ENCODE measurements at places on chromosomes 5 and 9.

DNA sequence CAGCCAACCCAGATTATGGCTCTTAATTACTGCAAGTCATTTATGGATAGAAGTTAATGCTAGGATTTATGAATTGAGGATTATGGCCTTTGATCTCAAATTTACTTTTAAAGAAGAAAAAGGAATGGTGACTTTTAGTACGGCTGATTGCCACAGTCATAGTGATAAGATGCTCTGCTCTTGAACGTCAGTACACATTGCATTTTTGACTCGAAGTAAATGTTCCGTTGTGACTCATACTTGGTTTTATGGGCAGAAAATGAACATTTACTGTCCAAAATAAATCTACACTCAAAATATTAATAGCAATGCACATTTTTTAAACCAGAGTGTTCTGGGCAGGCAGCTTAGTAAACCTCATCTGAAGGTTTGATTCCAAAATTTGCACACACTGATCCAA lies 830 bp downstream of the ADAMTSL1 start:
- no peak for DNase-seq

- no peak for DNase-seq
These were observed 3.8 kb upstream of the GGTA1 start for GRCh38 chr9:121503444-121503843.

- no peak for DNase-seq
These were observed 620.7 kb upstream of the ARRDC3 start for GRCh38 chr5:92003806-92004205.

DNA sequence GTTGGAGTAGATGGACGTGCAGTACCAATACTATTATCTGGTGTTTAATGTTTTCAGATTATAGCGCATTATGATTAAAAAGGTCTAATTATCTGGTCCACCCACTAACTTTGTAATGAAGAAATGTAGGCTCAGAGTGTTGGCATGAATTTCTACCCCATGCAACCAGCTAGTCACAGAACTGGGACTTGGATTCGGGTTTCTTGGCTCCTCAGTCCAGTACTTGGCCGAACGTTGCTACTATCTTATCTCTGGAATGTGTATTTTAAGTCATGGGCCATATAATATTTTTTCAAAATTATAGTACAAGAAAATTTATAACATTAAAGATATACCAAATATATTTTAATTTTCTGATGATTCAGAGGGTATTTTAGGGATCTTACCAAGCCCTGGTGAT lies 657.5 kb upstream of the DMAC1 start:
- no peak for DNase-seq

DNA sequence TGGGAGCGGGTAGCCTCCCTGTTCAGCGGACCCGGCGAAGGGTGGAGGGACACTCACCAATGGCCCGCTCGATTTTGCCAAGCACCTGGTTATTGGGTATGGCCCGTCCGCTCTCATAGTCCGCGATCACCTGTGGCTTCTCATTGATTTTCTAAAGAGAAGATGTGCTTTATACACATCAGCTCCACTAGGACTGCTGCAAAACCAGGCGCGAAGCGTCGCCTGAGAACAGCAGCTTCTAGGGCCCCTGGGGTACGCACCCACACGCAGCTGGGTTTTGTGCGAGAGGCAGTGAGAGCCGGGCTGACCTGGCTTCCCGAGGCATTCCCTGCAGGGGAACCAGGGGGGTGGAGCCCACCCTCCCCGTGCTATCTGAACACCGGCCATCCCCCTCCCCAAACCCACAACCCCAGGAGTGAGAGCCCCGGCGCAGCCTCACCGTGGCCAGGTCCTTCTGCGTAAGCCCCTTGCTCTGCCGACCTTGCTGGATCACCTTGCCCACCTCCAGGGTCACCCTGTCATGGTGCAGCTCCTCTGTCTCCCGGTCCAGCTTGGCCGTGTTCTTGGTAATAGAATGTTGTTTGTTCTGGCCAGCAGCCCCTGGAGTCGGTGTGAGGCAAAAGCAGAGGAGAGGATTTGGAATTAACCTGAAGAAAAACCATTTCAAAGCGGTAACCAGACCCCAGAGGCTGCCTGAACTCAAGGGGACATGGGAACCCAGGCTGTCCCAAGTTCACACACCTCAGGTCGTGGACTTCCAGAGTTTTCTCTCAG lies 3.1 kb downstream of the EDF1 start:
- DNase-seq: no peak

GRCh38 chr5:147727200-147727599 lies 55.3 kb downstream of the JAKMIP2 start:
- no peak for DNase-seq

DNA sequence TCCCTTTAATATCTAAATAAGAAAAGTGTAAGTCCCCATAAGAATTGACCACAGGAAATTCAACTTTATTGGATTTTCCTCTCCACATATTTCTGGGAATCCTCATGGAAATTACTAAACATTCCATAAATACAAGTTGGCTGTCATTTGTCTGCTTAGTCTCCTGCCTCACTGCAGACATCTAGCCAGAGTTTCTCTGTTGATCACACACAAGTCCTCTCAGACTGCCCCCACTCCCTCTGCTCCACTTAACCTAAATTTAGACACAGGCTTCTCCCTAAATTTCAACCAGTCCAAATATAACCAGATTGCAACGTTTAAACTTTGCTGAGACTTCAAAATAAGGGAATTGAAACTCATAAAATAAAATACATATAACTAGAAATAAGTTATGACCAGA lies 982.1 kb downstream of the DTWD2 start:
- DNase-seq: no peak

GRCh38 chr5:119742311-119742710 lies 113.0 kb downstream of the FAM170A start:
- no peak for DNase-seq

DNA sequence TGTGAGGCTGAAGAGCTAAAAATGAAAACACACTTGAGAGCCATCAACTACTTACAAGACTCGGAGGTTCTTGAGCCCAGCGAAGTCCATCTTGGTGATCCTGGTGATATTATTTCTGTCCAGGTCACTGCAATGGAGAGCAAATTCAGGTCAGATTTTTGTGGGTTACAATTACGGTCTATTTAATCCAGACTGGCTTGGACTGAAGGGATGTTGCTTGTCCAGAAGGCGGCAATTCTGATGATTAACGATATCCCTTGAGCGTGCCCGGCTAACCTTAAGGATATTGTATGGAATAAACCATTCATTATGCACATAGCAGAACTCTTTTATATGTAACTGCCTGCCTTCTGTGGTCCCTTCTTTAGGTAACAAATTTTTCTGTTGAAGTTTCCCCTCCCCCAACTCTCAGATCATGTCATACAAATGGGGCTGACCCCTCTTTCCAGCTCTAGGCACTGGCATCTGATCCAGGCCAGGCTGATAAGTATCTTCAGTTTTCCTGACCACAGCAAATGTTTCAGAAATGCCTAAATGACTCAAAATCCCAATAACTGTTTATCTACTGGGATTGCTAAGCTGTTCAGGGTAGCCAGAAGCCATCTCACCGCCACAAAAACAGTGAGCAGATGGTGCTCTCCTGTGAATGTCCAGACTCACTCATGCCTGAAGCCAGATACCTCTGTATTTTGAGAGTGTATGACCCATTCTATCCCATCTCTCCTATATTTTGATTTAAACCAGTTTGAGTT lies 49.4 kb downstream of the SLIT3 start:
- no peak for DNase-seq

- DNase-seq: no peak
These were observed 1.4 kb downstream of the IL9 start for GRCh38 chr5:135894276-135894675.

DNA sequence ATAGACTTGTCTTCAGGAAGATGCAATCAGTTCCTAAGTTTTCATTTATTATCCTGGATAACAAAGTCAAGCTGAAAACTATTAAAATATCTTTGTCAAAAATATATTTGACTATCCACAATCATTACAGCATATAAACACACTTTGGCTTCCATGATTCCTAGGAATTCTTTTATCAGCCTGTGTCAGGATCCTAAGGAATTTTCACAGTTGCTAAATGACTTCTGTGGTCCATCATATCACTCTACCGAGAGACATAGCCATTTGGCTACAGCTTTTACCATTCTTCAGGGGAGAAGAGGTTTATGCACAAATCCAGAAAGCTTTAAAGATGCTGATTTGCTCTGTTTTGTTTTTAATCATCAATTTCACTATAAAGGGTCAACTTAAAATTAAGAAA lies 128.3 kb downstream of the MLLT3 start:
- DNase-seq: no peak

GRCh38 chr5:53001541-53001940 lies 12.4 kb downstream of the ITGA2 start:
- DNase-seq: no peak

DNA sequence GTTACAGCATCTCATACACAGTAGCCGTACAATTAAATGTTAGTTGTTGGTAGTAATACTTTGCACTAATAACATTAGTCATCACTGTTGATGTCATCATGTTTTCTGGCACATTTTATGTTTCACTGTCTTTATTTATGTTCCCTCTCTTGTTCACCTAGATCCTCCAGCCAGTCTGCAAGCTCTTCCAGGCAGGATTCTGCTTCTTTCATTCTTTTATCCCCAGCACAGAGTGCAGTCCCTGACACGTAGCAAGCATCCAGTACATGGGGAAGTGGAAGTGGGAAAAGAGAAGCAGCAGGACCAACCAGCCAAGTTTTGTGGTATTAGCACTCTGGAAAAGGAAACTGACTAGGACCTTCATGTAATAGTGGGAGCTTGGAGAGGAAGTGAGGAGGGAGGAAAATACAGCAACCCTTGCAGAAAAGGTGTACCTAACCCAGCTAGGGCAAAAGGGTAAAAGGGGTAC lies 89.7 kb upstream of the SLC44A1 start:
- DNase-seq: no peak

DNA sequence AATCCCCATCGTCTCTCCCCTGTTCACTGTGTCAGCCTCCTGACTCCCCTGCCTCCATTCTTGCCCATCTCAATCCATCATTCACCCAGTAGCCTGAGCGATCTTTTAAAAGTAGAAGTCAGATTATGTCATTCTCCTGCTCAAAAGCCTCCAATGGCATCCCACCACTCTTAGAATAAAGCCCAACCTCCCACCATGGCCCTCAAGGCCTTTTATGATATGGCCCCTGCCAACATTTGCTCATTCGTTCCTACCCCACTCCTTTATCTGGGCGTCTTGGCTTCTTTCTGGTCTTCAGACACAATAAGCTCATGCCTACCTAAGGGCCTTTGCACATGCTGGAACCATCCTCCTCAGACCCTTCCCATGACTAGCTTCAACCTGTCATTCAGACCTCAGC lies 35.5 kb upstream of the KCNMB1 start:
- no peak for DNase-seq

DNA sequence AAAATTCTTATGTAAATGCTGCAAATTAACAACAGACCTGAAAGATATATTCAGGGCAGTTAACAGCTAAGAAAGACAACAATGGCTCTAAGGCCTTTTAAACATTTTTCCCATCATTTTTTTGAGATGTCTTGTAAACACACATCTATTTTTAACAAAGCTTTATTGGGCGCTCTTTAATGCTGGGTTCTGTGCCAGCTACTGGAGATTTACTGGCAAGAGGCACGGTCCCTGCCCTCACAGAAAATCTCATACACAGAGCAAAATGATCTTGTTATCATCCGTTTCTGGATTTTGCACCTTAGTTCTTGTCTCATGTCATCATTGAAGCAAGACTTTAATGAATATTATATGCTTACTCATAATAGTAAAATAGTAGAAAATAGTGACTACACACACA lies 1022.3 kb upstream of the WWC1 start:
- no peak for DNase-seq

DNA sequence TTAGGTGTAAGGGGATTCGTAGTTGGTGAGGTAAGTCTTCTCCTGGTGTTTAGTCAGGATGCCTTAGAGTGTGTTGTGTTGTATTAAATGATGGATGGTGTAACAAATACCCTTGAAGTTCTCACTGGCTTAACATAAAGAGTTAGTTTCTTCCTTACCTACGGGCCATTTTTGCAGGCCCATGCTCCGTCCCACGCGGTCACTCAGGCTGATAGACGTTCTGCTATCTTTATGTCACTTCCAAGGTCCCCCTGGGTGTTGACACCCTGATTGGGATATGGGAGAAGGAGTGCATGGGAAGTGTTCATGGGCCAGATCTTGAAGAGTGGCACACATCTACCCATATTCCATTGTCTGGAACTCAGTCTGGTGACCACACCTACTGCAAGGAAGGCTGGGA lies 214.0 kb downstream of the MAST4 start:
- DNase-seq: no peak

DNA sequence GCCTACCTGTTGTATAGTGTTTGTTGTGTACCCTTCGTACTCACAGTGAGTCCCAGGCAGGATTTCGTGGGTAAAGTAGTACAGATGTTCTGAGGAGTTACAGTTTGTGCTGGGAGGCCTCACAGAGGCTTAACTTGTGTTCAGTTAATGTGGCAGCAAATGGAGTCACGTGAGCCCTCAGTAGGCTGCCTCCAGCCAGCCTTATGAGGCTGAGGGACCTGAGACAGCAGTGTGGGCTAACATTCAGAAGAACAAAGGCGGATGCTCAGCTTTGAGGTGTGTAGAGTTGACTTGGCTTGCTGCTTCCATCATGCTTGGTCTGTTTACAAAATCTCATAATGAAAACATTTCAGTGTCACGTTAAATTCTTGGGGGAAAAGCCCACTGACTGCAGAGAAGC lies 118.1 kb downstream of the TRIO start:
- DNase-seq: no peak

GRCh38 chr9:10804486-10804885 lies 191.7 kb upstream of the PTPRD start:
- no peak for DNase-seq

- no peak for DNase-seq
These were observed 312.5 kb downstream of the RASEF start for GRCh38 chr9:82750411-82750913.

DNA sequence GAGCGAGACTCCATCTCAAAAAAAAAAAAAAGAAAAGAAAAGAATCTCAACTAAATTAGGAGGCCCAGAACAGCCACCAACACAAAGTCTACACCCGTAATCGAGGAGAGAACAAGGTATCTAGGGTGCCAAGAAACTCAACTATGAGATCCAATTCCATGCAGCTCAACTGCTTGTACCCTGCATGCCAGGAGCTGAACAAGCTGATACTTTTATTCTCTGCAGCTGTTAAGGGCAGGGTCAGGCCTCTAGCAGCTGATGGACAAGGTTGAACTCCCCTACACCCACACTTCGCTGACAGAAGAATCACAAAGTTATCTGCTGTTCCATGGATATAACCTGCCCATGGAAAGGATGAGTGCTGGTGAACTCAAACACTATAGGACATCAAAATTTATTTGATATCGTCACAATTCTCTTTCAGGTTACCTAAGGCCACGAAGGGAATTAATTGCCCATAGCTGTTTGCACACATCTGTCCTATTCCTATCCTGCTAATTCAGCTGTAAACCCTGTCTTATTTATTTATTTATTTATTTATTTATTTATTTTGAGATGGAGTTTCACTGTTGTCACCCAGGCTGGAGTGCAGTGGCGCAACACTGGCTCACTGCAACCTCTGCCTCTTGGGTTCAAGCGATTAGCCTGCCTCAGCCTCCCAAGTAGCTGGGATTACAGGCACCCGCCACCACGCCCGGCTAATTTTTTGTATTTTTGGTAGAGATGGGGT lies 20.7 kb downstream of the UBAP2 start:
- DNase-seq: no peak
